ENCODE measurements at places on chromosomes 12 and 14. TPM values are rescaled to one million over a fixed set of nuclear protein-coding genes. Genes with fewer than 3 reads are reported as not detected.

Gene ESRRB
- total RNA-seq, result 0.81 TPM

Gene OAS2
- 8.2 TPM for total RNA-seq

- no peak for ATAC-seq
These were observed 2.3 kb downstream of the SETD1B start for GRCh38 chr12:121806009-121806545.

DNA sequence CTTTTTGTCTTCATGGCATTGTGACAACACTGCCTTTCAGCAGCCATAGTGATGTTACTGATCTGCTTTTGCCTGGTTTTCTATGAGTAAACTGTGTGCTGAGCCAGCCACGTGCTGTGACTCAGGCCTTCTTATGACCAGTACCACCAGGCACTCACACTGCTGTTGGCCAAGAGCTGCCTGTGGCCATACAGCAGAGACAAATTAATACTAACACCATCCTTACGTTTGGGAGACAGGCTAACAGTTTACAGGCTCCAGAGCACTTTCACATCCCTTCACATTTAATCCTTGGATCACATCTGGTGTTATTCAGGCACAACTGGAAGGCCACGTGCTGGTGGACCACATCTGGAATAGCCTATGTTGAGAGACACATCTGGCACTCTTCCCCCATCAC lies 377.9 kb downstream of the CCDC91 start:
- ATAC-seq, result no peak

Gene JPH4
- 0.78 TPM for total RNA-seq

Data from gastroesophageal sphincter (tissue), 4 donors.